ENCODE measurements at places on chromosomes 3 and 15.

- no peak for DNase-seq
Observed at GRCh38 chr15:89184357-89184756, 37.0 kb downstream of the RLBP1 start.

DNA sequence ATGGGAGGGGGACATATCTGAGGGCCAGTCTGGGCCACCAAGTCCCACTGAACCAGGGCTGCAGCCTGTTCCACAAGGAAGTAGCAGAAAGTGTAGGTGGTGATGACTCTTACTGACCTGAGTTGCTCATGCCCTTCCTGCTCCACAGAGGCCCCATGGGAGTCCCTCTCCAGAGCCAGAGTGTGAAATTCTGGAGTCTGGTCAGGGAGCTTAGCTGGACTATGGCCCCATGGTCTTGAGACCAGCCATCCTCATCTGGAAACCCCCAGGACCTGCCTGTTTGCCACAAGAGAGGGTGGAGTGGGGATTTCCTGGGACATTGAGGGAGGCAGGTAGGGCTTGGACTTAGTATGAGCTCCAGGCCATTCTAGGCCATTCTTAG lies 3.0 kb downstream of the SPINT1 start:
- no peak for DNase-seq

- no peak for DNase-seq
Observed at GRCh38 chr15:65411465-65412071, 11.2 kb downstream of the IGDCC4 start.

DNA sequence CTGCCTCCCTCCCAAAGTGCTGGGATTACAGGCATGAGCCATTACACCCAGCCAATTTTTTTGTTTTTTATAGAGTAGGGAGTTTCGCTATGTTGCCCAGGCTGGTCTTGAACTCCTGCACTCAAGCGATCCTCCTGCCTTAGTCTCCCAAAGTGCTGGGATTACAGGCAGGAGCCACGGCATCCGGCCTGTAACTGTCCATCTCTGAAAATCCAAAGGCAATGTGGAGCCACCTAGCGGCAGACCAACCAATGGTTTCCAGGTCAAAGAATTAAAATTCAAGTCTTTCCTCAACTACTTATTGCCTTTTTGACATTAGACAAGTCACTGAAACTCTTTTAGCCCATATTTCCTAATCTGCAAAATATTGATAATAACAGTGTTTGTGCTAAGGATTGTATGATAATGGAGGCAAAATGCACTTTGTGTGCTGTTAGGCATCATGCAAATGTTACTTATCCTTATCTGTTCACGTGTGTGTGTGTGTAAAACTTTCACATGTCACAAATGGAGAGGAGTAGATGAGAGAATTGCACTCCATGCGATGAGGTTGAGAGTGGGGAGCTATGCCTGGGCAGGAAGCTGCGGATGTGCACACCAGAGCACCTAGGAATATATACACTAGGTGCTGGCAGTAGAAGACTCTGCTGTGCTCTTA lies 48.7 kb downstream of the COL8A1 start:
- peak; percentile 81 for DNase-seq

DNA sequence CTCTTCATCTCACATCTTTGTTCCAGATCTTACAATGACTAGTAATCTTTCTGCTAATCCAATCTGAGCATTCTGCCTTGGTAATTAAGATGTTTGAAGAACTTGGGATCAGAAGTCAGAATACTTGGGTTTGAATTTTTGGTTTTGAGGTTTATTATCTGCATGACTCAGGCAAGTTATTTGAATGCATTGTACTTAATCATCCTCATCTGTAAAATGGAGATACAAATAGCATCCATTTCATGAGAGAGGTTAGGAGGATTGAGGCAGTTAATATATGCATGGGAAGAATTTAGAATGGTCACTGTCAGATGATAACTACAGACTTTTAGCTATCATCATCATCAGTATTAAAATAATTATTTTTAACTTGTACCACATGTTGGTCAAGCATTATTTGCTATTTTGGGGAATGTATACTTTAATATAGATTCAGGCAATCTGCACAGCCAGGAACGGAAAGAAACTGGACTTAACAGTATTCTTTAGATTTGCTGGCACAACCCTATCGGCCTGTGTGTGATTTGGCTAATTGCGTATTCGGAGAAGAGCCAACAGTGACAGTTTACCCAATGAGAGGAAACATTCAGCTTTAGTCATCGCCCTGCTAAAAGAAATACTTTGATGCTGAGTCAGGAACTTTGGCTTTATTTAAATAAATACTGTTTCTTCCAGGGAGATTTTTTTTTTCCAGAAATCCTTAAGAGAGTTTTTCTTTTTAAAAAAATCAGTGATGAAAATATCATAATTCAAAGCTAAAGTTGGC lies 600.0 kb downstream of the ROBO1 start:
- DNase-seq = no peak

- no peak for DNase-seq
Observed at GRCh38 chr15:79629687-79630086, 197.6 kb downstream of the MINAR1 start.

GRCh38 chr15:40942878-40943277 lies 10.4 kb upstream of the CHAC1 start:
- no peak for DNase-seq

GRCh38 chr3:159739969-159740368 lies 248.7 kb upstream of the IL12A start:
- no peak for DNase-seq
